ENCODE measurements at places on chromosomes 5 and 9.

DNA sequence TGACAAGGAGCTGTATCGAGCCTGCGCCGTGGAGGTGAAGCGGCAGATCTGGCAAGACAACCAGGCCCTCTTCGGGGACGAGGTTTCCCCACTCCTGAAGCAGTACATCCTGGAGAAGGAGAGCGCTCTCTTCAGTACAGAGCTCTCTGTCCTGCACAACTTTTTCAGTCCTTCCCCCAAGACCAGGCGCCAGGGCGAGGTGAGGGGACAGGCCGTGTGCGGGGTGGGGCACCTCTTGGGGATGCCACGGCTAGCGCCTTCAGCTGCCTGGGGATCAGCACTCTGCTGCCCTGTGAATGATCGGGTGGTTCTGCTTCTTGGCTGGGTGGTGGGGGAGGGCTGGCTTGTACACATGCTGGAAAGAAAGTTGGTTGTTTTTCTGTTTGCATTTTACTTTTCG, 1.7 kb downstream of the NELFB start:
- DNase-seq, result no peak

DNA sequence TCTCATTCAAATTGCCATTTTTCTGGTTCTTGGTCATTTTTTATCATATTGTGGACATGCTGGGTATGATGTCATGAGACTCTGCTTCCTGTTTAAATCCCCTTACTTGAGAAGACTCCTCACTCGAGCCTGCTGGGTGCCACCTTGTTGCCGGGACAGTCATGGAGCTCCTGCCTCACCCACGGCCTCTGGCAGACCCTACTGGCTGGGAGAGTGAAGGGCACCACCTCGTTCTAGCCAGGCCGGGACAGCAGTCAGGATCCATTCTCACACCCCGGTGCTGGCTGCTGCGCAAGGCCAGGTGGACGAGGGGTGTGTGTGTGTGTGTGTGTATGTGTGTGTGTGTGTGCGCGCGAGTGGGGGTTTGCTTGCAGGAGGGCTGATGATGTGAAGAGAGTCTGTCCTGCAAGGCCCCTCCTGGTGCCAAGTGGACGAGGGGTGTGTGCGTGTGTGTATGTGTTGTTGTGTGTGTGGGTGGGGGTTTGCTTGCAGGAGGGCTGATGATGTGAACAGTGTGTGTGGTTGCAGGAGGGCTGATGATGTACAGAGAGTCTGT, 4.4 kb downstream of the CEP72 start:
- DNase-seq, result no peak

GRCh38 chr9:113148781-113149510, 1.9 kb upstream of the SLC31A2 start:
- DNase-seq, result no peak

DNA sequence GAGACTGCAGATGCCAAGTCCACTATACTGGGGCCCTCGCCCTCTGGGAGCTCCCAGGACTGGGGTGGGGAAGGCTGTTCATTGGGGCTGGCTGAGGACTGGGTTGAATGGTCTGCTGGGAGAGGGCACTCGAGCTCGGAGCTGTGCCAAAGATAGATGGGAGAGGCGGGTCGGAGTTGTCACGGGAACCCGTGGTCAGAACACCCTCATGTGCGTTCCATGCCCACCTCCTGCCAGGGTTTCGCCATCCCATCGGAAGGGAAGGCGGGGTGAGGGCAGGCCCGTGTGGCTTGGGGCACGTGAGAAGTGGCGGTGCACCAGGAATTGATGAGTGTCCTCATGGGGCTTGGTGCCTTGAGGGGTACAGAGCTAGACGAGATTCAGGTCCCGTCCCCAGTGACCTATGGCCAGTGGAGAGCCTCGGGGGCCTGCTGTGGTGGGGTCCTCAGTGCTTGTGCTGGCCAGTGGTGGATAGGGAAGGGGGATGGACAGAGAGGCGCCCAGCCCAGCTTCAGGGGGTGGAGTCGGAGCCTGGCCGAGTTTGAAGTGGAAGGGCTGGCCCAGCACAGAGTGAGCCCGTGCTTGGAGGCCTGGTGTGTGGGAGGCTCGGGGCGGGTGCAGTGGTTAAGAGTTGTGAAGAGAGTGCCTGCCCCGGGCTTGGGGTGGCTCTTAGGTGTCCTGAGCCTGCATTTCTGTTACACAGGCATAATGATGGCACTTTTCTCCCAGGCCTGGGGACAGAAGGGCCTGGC, 4.3 kb downstream of the CACFD1 start:
- no peak for DNase-seq

GRCh38 chr9:115261656-115262081, 143.7 kb upstream of the TNC start:
- no peak for DNase-seq

DNA sequence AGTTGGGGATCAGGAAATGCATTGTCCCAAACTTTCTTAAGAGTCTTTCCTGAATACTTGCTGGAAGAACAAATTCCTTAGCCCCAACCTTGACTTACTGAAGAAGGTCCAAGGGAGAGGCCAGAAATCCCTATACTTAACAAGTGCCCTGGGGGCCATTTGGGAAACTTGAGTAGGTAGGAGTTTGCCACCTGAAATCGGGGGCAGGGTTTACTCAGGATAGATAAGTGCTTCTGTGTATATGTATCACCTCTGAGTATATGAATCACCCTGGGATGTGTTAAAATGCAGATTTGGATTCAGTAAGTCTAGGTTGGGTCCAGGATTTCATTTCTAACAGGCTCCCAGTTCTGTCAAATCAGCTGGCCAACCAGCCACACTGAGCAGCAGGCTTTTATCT, 47.9 kb upstream of the MYO10 start:
- no peak for DNase-seq

GRCh38 chr9:1047591-1048230, 2.4 kb upstream of the DMRT2 start:
- DNase-seq, result no peak

- no peak for DNase-seq
These were observed 565.8 kb downstream of the TLE1 start for GRCh38 chr9:81123526-81123925.

GRCh38 chr5:3331819-3332218, 263.8 kb upstream of the IRX1 start:
- DNase-seq, result no peak

DNA sequence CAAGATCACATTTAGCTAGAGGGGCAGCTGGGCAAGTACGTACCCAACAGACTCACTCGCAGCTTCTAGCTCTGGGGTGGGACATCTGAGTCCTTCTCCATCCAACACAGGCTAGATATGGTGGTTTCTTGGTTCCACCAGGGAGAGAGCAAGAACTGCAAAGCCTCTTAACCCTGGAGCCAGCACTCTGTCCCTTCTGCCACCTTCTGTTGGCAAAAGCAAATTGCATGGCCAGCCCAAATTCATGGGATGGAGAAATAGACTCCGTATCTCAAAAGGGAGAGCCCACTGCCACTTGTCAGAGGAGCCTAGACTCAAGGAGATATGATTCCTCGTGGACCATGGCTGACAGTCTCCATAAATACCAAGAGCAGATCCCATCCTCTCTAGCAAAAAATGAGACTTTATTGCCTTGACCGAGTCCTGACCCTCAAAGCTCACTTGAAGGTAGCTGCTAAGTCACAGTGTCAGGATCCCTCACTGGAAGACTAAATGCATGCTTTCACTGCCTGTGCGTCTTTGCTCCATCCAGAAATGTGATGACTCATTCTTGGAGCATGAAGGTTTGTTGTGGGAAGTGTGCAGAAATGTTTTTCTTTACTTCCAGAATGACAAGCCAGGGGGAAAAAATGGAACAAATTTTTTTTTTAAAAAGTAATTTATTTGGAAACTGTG, 28.8 kb upstream of the ROR2 start:
- DNase-seq, result no peak

DNA sequence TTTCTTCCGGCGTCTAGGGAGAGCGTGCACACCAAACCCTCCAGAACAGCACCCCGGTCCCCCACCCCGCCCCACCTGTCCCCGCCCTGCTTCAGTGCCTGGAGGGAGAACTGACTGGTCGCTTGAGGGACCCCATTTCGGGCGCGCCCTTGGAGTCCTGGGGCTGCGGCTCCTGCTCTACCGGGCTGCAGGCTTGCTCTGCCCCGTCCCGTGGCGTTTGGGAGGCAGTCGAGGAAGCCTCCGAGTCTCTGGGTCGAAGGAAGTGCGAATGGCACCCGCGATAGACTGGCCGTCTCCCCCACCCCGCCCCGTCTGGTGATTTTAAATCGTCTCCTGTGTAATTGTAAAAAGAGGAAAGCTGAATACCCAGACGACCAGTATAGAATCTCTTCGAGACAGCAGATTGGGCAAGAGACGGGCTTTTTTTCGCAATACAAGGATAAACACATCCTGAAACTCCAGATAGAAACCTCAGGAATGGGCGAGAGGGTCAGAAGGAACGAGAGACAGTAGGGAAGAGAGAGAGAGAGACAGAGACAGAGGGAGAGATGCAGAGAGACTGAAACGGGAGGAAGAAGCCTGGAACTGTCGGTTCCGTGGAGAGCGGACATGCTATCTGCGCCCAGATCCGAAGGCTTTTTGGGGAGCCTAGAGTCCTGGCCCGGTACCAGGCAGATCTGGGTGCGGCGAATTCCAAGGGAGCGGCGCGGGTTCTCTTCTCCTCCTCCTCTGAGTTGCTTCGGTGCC, 9.9 kb downstream of the PRDM6 start:
- no peak for DNase-seq

DNA sequence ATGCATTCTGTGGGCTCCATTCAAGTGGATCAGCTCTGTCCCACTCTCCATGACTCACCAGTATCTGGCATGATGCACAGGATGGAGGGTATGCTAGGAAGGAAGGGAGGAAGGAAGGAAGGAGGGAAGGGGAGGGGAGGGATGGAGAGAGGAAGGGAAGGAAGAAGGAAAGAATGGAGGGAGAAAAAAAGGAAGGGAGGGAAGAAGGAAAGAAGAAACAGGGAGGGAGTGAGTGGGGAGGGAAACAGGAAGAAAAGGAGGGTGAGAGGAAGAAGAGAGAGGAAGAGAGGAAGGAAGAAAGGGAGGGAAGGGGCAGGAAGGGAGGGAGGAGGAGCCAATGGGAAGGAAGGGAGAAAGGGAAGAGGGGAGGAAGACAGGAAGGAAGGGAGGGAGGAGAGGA, 5.3 kb upstream of the BARHL1 start:
- DNase-seq, result no peak

GRCh38 chr9:84917366-84918070, 248.0 kb downstream of the NTRK2 start:
- no peak for DNase-seq

GRCh38 chr5:43335681-43336080, 22.5 kb upstream of the HMGCS1 start:
- DNase-seq, result no peak

DNA sequence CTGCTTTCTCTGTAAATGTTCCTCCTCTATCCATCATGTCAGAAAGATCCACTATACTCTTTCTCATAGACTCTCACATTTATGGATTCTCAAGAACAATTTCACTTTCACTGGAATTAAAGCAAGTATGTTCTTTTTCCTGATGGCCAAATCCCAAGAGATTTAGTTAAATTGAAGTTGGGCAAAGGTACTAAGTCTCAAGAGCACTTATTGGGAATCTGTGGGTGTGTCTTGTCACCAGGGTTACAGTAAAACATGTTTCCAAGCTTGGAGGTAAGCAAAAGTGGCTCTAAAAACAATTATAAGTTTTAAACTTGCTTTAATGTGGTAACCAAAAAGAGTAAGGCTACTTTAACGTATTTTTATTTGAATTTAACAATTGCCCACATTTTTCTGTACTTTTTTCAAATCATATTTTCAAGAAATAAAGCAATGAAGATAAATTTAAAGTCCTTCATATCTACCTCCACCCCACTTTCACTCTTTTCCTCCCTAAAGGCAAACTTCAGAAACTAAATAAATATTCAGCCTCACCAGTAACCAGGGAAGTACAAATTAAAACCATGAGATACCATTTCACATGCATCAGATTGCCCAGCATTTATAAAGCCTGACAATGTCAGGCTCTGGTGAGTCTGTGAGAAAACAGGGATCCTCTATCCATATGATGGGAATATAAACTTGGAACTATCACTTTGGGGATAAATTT, 387.4 kb downstream of the CETN3 start:
- no peak for DNase-seq

GRCh38 chr5:5360941-5361520, 61.4 kb upstream of the ICE1 start:
- no peak for DNase-seq
